Activated T-cell treated with anti-CD3 and anti-CD28 coated beads, Interleukin-2, amount 50 U/mL, for 72 hours (primary cell): ENCODE measurements at places on chromosomes 5 and 9. TPM values are rescaled to one million over a fixed set of nuclear protein-coding genes. Genes with fewer than 3 reads are reported as not detected.
A peak's percentile ranks its signal among the peaks of the same experiment; 100 is the strongest.

- peaks cover 4% of the 10 kb centered on the region for H3K27me3 ChIP-seq
- no peak for DNase-seq
- H3K4me3 ChIP-seq = no peak overlapping the region
- no peak overlapping the region for H3K27ac ChIP-seq
These were observed 21.5 kb downstream of the NUDT12 start for GRCh38 chr5:103541114-103541513.

DNA sequence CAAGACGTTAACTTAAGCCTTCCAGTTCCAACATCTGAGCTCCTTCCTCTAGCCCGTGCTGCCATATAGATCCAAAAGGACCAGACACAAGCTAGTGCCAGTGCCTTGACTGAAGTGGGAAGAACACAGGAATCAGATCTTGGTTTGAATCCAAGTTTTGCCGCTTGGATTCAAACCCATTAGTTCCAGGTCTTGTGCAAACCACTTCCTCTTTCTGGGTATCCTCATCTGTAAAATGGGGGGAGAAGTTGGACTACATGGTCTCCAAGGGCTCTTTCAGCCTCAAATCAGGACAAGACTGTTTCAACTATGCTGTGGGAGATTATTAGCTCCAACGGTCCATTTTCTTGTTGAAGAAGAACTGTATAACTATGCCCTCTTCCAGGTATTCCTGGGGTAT lies 32.6 kb downstream of the TTLL11 start:
- H3K4me3 ChIP-seq = no peak overlapping the region
- H3K4me1 ChIP-seq = no peaks in the 10 kb centered on the region
- no peak overlapping the region for H3K27ac ChIP-seq

DNA sequence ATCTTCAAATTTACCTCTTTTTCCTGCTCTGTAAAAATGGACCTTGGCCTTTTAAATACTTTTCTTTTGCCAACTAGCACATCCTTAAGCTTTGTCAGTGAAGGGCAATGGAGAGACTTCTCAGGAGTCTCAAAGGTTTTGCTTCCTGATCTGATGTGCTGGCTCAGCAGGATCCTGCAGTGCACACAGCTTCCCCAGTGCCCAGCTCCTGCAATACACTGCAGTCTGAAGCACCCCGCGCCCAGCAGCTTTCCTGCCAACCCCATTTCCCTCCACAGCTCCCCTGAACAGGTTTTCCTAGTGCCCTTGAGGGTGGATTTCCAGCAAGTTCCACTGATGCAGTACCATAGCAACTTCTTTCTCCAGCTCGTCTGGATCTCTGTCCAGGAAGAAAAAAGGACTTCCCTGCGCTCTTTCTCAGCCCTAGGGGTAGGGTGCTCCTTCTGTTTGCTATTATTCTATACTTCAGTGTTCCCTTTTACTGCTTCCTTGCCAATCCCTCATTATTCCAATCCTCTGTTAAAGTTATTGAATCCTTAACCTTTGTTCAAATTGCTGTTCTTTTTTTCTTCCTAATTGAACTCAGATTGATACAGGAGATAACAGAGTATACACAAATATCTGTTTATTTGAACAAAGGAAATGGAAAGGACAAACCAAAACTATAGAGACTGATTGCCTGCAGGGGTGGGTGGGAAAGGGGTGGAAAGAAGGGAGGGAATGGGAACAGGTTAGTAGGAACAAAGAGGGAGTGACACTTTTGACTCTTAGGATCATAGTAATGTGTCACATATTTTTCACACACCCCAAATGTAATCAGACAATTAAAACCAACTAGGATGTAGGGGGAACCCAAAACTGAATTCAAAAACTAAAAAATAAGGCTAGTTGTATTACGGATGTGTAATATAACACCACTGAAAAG lies 8.5 kb downstream of the SNAPC3 start:
- no peak for DNase-seq
- H3K36me3 ChIP-seq = peaks cover 13% of the 10 kb centered on the region
- no peak overlapping the region for H3K4me3 ChIP-seq
- no peaks in the 10 kb centered on the region for H3K27me3 ChIP-seq

DNA sequence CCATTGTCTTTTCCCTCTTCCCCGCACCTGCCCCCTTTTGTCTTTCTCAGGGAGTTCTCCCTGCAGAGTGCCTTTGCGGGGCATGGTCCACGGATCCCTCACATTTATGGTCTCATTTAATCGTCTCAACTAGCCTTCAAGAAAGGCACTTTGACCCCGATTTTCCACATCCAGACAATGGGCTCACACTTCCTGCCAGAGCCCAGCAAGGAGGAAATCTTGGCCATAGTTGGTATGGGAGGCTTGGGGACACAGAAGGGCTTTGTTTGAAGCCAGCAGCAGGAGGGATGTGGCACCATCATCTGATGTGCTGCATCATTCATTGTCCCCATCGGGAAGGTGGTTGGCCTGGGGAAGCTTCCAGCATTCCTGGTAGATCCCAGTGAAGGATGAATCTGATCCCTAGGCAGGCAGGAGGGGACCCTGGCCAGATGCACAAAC lies 24.9 kb downstream of the GSN start:
- peaks cover 6% of the 10 kb centered on the region for H3K4me1 ChIP-seq
- no peak overlapping the region for H3K27ac ChIP-seq
- DNase-seq = no peak

DNA sequence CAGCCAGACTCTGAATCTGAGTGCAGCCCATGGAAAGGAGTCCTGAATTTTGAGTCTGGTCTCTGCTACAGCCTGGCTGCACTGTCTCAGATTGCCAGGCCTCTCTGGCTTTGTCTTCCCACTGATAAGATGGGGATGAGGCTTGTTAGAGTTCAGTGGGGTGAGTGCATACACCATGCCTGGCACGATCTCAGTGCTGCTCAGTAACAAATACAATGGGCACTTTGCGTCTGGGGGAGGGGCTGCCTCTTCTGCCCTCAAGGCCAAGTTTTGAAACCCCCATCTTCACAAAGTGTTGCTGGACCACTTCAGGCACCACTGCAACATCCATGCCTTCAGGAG lies 49.0 kb downstream of the PPARGC1B start:
- peaks cover 30% of the 10 kb centered on the region for H3K4me1 ChIP-seq
- H3K36me3 ChIP-seq = peaks cover 6% of the 10 kb centered on the region
- no peaks in the 10 kb centered on the region for H3K27me3 ChIP-seq

GRCh38 chr9:36207016-36207415 lies 16.3 kb downstream of the CLTA start:
- no peak for DNase-seq
- H3K27me3 ChIP-seq = no peaks in the 10 kb centered on the region
- peak overlapping the region; percentile 95 for H3K27ac ChIP-seq
- H3K36me3 ChIP-seq = peaks cover 5% of the 10 kb centered on the region
- H3K4me3 ChIP-seq = peak overlapping the region; percentile 81
- peaks cover 54% of the 10 kb centered on the region for H3K4me1 ChIP-seq

GRCh38 chr5:59040024-59040803 lies 457.3 kb downstream of the RAB3C start:
- H3K4me3 ChIP-seq = peak overlapping the region; percentile 100
- peaks cover 30% of the 10 kb centered on the region for H3K4me1 ChIP-seq
- peak overlapping the region; percentile 47 for H3K27ac ChIP-seq
- no peak for DNase-seq

GRCh38 chr9:78783743-78784142 lies 486.8 kb downstream of the PSAT1 start:
- DNase-seq = no peak
- H3K4me1 ChIP-seq = no peaks in the 10 kb centered on the region
- no peaks in the 10 kb centered on the region for H3K27me3 ChIP-seq
- H3K27ac ChIP-seq = no peak overlapping the region
- H3K4me3 ChIP-seq = no peak overlapping the region

DNA sequence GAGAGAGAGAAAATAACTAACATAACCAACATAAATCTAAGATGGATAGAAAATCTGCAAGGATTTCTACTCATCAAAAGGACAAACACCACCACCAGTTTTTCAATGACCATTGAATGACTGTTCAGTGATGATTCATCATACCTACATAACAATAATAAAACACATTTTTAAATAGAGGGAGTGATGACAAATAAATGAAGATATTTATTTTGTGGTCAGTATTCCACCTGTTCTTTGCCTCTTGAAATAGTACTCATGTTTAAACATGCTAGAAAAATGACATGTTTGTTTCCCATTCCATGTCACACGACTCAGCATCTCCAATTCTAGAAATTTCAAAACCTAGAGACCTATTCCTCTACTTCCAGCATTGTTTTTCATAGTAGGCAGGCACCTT lies 34.6 kb upstream of the ADAMTS16 start:
- no peak for DNase-seq
- H3K36me3 ChIP-seq = no peaks in the 10 kb centered on the region

GRCh38 chr5:98635656-98636055 lies 137.8 kb upstream of the RGMB start:
- H3K36me3 ChIP-seq = no peaks in the 10 kb centered on the region
- H3K27me3 ChIP-seq = peaks cover 14% of the 10 kb centered on the region
- no peak overlapping the region for H3K4me3 ChIP-seq
- H3K4me1 ChIP-seq = no peaks in the 10 kb centered on the region
- H3K27ac ChIP-seq = no peak overlapping the region

GRCh38 chr5:146704949-146705665 lies 173.4 kb downstream of the PPP2R2B start:
- H3K27ac ChIP-seq = no peak overlapping the region
- no peak for DNase-seq
- H3K4me1 ChIP-seq = no peaks in the 10 kb centered on the region
- H3K36me3 ChIP-seq = no peaks in the 10 kb centered on the region
- no peaks in the 10 kb centered on the region for H3K27me3 ChIP-seq
- no peak overlapping the region for H3K4me3 ChIP-seq

GRCh38 chr9:127930231-127931091 lies at the start of gene PIP5KL1:
TSS of gene PIP5KL1 (minus strand) at chr9:127930777. CDS start at chr9:127930752, 25 bp downstream.
- H3K27me3 ChIP-seq = peaks cover 24% of the 10 kb centered on the region
- peaks cover 8% of the 10 kb centered on the region for H3K36me3 ChIP-seq
- peak within 1 kb of the TSS; percentile 87 for H3K4me3 ChIP-seq

GRCh38 chr9:131162886-131163285 lies 37.5 kb downstream of the NUP214 start:
- H3K27me3 ChIP-seq = no peaks in the 10 kb centered on the region
- H3K4me1 ChIP-seq = no peaks in the 10 kb centered on the region
- DNase-seq = no peak
- H3K4me3 ChIP-seq = no peak overlapping the region

The F2RL1 gene
- 1.6 TPM for total RNA-seq

The IL9 gene
- total RNA-seq = 22.7 TPM

The C6 gene
- total RNA-seq = not detected

The HTR1A gene
- not detected for total RNA-seq

The CTXN3 gene
- not detected for total RNA-seq

The TSLP gene
- total RNA-seq = 3.6 TPM

The GLDC gene
- 5.2 TPM for total RNA-seq

The CDC20B gene
- 0.10 TPM for total RNA-seq

The OR1Q1 gene
- total RNA-seq = 0.26 TPM

The SNX2 gene
- 40.8 TPM for total RNA-seq
